ENCODE measurements at places on chromosomes 4 and X.
A peak's percentile ranks its signal among the peaks of the same experiment; 100 is the strongest.

DNA sequence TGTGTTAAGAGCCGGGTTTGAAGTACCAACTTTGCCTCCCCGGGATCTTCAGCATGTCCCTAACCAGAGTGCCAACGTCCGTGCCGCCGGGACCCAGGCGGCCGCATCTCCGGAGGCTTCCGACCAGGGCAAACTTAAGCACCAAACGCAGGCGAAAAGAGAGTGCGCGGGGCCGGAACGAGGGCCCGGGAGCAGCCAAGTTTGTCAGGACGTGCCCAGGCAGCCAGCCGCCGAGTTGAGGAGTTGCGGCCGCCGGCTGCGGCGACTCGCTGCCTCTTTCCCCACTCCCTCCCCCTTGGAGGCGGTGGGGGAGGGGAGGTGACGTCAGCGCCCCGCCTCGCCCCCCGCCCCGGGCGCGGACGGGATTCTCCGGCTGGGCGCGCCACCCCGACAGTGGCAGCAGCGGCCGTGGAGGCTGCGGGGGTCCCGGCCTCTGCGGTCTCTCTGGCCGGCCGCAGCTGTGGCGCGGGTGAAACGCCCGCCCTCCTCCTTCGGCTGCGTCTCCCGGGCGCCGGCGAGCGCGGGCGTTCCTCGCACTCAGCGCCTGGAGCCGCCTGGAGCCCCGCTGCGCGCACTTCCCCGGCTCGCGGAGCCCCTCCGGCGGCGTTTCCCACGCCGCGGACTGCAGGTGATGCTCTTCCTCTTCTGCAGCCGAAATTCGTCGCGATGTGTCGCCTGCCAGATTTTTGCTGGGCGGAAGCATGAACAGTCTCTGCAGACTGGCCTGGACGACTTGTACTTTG, 2.9 kb upstream of the FAT1 start:
- DNase-seq: no peak

DNA sequence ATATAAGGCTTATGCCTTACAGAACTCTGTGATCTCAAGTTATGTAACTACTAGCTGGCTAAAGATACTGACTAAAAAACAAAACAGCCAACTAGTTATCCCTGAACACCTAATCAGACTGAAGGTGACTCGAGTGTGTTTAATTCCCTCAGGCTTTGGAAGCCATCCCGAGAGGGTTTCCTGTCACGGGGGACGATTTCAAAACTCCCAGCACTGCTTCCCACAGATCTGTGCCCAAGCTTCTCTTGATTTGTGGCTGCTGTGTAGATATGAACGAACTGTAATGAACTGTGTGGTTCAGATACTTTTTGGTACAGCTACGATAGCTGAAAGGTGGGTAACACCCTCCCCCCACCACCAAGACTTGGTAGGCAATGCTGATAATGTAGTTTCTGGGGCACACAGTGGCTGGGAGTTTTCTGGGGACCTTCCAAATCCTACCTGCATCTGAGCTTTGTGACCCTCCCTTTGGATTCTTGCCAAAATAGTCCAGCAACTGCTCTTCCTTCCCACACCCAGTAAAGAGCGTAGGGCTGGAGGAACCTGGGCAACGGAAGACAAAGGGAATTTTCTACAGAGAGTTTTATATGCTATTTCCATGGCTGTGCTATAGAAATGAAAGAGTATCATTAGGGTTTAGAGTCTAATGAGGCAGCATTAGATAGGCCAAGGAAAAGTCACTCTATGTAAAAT, 148.8 kb downstream of the MGST2 start:
- no peak for DNase-seq

- no peak for DNase-seq
Measured at GRCh38 chrX:53186351-53186750, 38.7 kb downstream of the KDM5C start.

- no peak for DNase-seq
Measured at GRCh38 chrX:46485897-46486296, 59.3 kb downstream of the ZNF674 start.

DNA sequence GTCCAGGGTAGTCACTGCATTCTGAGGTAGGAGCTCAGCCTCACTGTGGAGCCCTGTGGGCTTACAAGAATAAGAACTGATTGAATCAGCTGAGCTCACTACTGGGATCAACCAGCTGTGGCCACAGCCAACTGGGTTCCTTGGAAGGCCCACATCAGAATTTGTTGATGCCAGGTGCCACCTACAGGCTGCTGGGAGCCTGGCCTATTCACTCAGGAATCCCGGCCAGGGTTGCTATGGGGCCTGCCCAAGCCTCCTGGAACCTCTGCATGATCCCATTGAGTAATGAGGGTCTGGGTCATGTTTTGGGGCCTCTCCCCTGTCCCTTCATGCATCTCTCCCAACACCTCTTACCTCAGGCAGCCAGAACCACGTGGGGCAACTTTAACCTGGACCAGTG, 53.9 kb upstream of the KIAA1210 start:
- DNase-seq: no peak

DNA sequence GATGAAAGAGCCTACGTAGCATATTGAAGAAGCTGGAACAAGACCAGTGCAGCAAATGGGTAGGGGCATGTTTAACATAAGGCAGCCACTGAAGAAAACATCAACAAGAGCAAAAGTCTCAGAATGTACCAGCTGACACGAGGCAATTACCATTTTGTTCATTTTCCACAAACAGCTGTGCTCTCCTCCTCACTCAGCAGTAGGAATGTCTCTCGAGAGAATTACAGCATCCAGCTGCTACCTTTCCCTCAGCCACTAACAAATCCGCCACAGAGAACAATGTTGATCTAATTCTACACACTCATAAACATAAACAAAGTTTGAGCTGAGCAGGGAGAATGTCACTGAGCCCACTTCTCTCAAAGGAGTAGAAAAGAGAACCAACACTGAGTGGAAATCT, 68.0 kb downstream of the OPHN1 start:
- DNase-seq: no peak

DNA sequence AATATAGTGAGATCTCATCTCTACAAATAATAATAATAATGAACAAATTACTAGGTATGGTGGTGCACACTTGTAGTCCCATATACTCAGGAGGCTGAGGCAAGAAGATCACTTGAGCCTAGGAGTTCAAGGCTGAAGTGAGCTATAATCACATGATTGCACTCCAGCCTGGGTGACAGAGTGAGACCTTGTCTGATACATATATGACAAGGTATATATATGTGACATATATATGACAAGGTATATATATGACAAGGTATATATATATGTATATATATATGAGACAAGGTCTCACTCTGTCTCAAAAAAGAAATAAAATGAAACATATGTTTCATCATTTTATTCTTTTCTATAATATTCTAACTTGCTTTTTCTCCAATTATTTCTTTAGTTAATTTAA, 278.1 kb upstream of the TET2 start:
- no peak for DNase-seq

GRCh38 chr4:87644286-87644685, 5.8 kb upstream of the DMP1 start:
- no peak for DNase-seq

- DNase-seq: no peak
Measured at GRCh38 chr4:29259556-29259955, 1460.6 kb upstream of the PCDH7 start.

- no peak for DNase-seq
Measured at GRCh38 chr4:22721204-22721603, 28.5 kb downstream of the GBA3 start.

DNA sequence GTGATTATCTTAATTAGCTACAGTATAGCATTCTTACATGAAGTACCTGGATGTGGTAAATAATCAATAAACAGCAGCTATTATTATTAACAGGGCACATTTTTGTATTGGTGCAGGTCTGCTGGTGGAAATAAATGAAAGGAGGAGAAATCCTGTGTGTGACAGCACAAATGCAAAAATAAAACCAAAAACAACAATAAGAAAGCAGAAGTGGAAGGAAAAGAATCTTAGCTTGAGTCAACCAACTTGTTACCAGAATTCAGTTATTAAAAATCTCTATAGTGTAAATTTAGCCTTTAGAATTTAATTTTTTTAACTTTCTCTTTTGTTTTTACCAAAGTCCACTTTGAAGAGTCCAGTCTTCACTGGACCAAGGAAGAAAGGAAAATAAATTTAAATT, 63.1 kb upstream of the LSM6 start:
- DNase-seq: no peak

DNA sequence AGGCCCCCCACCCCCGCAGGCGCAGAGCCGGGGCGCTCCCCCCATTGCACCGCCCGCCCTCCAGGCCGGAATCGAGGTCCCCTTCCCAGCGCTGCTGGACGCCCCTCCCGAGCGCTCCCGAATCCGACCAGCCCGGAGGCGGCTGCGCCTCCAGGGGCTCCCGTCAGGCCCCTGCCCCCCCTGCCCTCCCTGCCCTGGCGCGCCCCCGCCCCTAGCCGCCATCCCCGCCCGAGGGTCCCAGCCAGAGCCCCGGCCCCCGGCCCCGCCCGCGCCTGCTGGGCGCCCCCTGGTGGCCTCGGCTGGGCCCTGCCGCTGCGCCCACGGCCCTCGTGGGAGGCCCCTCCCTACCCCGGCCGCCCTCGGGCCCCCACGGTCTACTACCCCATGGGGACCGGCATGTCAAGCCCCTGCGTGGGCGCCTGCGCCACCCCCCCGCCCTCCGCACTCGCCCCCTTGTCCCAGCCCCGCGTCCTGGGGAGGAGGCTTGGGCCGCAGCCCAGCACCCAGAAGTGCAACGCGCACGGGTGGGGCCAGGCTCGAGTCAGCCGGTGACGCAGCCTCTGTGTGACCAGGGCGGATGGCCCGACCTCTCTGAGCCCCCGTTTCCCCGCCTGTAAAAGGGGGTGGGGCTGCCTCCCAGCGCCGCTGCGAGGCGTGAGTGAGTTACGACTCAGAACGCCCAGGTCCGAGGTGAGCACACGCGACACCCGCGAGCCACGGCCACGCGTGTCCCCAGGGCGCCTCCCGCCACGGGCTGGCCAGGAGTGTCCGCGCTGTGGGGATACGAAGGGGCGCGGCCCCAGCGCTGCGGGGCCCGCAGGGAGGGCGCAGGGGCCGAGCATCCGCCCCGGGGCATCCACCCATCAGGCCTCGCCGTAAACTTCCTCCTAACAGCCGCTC, 104.9 kb downstream of the FAM53A start:
- DNase-seq: peak; percentile 44

DNA sequence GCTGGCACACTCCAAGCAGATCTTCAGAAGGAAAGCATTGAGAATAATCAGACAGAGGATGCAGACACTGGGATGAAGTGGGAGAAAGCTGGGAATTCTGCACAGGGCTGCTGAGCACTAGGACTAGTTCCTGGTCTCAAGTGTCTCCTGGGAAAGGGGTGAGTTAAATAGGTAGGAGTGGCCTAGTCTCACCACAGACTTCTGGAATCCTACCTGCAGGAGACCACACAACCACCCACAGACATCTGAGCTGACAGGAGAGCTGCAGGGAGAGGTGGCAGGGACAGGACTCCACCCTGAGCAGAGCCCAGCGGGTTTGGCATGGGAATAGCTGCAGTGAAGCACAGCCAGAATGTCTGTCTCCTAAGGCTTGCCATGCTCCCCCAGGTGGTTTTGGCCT, 95.1 kb upstream of the GALNTL6 start:
- DNase-seq: no peak

- no peak for DNase-seq
Measured at GRCh38 chr4:153398713-153399112, 54.2 kb downstream of the MND1 start.

GRCh38 chrX:43504394-43504793, 151.7 kb upstream of the MAOA start:
- DNase-seq: no peak

DNA sequence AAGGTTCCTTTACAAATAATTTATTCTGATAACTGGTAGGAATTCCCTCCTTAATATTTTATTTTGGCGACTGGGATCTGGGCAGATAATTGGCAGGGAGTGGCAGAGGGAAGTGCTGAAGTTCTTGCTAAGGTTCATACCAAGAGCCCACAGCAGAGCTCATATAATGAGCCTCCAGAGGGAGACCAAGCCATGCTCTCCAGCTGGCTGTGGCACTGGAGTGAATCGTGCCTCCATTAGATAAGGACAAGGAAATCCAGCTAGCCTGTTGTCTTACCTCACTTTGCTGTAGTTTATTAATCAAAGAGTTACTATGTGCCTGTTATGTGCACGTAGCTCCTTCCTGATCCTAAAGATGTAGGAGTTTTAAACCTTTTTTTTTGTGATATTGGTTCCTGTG, 1.3 kb downstream of the ASB12 start:
- DNase-seq: no peak

DNA sequence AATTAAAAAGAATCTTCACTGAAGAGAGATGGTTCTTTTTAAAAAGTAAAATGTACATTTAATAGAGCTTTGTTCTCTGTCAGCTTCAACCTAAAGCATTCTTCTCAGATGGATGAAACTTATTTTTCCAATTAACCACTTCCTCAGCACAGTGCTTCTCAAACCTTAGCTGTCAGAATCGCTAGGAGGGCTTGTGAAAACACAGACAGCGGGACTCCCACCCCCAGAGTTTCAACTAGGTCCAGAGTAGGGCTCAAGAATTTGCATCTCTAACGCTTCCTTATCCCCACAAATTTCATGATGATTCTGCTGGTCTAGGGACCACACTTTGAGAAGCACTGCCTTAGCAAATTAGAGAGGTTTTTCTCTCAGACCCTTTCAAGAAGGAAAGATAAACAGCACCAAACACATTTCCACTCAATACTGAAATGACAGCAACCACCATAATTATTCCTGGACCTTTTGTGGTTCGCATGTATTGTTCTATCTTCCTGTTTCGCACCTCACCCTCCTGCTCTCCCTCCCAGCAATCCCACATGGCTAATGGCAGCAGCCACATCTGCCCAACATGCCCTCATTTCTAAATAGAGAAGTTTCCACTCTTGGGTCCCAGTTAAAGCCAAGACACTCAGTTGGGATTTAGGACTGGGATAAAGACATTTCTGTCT, 73.2 kb downstream of the ZNF827 start:
- DNase-seq: no peak

DNA sequence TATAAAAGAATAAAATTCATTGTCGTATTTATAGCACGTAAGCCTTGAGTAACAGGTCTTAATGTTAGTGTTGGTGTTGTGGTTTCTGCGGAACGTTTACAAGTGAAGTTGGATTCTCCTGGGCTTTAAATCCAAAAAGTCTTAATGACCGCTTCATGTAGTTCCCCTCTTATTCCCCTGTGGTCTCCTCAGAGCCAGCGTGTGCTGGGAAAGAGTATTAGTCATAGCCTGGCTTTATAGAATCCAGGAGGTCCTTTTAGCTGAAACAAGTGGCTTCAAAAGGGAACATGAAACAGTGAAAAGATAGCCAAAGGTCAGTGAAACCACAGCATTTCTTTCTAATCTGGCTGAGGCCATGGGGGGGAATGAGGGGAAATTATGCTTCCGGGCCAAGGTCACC, 79.1 kb downstream of the CLCN4 start:
- DNase-seq: no peak

GRCh38 chr4:152064753-152065152, 303.9 kb upstream of the GATB start:
- DNase-seq: no peak

DNA sequence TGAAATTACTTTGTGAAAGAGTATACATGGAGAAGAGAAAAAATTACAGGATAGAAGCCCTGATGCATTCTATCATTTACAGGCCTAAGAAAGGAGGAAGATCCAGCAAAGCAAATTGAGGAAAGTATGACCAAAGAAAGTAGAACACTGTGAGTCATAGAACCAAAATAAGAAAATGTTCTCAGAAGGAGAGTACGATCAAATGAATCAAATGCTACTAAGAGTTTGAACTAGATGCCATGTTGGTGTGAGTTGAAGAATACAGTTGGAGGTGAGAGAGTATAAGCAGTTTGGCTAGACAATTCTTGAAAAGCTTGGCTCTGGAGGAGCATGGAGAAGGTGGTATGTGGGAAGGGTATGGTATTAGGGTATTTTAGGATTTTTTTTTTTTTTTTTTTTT, 161.8 kb downstream of the RPA4 start:
- DNase-seq: no peak

GRCh38 chr4:55312489-55313101, 33.4 kb upstream of the SRD5A3 start:
- peak; percentile 13 for DNase-seq

Data from activated CD4-positive, alpha-beta T cell treated with anti-CD3 and anti-CD28 coated beads for 24 hours (primary cell).